ENCODE measurements at places on chromosomes 12 and 14.

DNA sequence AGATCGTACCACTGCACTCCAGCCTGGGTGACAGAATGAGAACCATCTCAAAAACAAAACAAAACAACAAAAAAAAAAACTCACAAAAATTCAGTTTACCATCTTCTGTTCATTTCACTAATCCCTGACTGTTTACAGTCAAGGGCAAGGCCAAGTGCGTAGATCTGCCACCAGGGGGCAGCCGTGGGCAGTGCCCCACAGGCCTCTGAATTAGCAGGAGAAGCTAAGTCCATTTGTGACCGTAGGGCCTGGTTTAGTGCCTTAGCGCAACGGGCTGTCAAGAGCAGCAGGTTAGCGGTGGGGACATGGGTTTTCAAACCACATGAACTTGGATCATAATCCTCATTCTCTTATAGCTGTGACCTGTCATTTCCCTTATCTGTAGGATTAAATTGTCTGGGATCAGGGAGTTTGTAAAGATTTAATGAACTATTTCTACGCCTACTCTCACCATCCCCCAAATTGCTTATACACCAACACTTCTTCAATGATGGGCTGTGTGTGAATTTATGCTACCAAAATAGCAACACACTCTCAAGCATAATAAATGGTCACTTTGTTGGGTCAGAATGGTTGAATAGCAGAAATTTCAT, 49.0 kb downstream of the KCTD10 start:
- peak; percentile 72 for DNase-seq

GRCh38 chr14:23702656-23703426, 66.7 kb downstream of the DHRS2 start:
- no peak for DNase-seq

GRCh38 chr12:92488735-92489134, 214.1 kb upstream of the PLEKHG7 start:
- DNase-seq: no peak

DNA sequence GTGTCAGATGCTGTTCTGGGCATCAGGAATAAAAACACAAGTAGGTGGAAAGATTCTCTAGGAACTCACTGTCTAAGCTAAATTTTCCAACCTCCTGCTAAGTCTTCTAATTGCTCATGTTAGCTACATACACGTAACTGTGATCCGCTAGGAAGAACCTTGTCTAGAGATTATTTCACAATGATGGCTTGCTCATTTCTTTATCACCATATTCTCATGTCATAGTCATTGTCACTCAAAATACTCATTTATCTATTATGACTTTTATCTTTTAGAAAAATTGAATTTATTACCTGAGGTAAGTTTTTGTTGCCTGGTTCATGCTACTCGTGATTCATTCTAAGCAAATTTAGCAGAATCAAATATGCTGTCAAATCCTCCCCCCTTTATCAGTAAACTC, 1402.4 kb upstream of the FLRT2 start:
- DNase-seq: no peak

GRCh38 chr12:77166696-77167095, 101.3 kb upstream of the E2F7 start:
- DNase-seq: peak; percentile 24

- no peak for DNase-seq
Observed at GRCh38 chr14:104140213-104140462, 1.8 kb downstream of the KIF26A start.

DNA sequence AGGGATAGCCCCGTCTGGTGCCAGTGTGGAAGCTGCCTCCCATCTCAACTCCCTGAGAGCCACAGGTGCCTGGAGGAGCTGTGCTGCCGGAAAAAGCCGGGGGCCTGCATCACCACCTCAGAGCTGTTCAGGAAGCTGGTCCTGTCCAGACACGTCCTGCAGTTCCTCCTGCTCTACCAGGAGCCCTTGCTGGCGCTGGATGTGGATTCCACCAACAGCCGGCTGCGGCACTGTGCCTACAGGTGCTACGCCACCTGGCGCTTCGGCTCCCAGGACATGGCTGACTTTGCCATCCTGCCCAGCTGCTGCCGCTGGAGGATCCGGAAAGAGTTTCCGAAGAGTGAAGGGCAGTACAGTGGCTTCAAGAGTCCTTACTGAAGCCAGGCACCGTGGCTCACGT, 25.5 kb upstream of the P2RX4 start:
- DNase-seq: no peak

DNA sequence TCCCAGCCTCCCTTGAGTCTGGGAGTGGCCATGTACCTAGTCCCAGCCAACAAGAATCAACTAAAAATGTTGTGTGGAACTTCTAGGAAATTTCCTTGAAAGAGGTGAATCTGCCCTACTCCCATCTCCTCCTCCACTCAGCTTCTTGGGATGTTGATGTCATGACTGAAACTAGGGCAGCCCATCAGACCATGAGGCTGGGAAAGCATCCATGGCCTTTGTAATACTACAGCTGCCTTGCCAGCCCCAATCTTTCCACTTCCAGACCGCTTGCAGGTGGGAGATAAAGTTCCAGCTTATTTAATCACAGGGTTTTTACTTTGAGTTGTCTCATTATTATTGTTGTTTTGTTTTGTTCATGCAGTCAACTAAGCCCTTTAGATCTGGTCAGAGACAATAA, 170.3 kb upstream of the LMNTD1 start:
- no peak for DNase-seq

DNA sequence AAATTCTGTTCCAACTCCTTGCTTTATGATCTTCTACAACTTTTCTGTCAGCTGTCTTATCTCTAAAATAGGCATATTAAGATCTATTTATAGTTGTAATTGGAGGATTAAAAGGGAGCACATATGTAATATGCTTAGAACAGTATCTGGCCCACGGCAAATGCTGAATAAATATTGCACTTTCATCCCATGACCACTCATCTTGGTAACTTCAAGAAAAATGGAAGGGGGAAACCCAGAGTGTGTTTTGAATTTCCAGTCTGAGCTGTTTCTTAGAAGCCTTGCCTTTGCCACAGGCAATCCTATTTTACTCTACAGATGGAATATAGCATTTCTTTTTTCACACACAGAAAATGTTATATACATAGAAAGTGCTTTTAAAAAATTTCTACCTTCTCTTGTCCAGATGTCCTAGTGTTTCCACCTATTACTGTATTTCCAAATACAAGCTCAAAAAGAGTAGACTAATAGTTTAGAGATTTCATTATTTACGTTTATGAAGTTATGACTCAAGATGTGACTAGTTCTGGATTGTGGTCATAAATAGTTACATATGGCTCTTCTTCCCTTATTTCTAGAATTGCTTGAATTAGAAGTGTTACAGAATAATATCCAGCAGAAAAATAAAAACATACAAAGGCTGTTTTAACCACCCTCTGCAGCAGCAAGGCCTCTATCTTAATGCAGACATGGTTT, 6.2 kb upstream of the STXBP6 start:
- peak; percentile 35 for DNase-seq

GRCh38 chr14:103521438-103521950, 1.1 kb downstream of the CKB start:
- DNase-seq: no peak

- no peak for DNase-seq
Observed at GRCh38 chr12:2683283-2684025, 111.3 kb upstream of the FKBP4 start.

GRCh38 chr12:34054938-34055337, 32.6 kb downstream of the ALG10 start:
- no peak for DNase-seq

- no peak for DNase-seq
Observed at GRCh38 chr12:63021116-63021515, 86.2 kb upstream of the PPM1H start.

GRCh38 chr14:62558451-62558850, 486.8 kb downstream of the KCNH5 start:
- DNase-seq: no peak

- peak; percentile 56 for DNase-seq
Observed at GRCh38 chr12:66111605-66112004, 18.9 kb downstream of the LLPH start.

DNA sequence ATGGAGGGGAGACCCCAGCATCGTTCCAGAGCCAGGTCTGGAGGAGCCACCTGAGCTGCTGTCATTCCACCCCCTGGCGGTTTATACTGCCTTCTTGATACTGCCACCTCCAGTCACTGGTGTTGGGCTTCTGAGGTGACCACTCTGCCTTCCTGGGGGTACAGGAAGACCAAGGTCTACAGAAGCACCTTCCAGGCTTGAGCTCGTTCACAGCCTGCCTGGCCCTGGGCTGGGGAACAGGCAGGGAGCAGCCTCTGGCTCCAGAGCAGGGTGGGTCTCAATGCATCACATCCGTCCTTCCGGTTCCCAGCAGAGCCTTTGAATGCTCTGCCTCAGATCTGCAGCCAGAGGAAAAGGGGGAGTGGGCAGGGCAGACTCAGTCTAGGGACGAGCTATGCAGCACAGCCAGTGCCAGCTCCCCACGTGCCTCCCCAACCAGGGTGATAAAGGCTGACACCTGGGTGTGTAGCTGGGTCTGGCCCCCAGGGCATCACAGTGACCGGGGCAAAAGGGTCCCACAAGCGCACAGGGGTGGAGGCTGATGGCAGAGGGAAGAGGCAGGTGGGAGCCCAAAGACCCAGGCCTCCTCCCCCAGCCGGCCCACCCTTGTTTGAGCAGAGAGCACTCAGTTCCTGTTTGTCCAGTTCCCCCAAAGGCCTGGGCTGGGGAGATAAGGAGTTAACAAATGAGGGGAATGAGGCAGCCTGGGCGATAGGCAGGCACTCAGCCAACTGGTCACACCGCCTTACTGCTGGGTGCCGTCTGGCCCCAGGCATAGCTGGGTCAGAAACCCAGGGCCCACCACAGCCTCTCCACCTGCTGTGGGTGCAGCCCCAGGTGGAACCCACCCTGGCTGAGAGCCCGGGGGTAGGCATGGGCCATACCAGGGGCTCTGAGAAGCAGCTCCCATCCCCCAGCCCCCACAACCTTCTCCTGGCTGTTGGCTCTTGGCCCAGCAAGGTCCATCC, 17.1 kb downstream of the DEGS2 start:
- no peak for DNase-seq

DNA sequence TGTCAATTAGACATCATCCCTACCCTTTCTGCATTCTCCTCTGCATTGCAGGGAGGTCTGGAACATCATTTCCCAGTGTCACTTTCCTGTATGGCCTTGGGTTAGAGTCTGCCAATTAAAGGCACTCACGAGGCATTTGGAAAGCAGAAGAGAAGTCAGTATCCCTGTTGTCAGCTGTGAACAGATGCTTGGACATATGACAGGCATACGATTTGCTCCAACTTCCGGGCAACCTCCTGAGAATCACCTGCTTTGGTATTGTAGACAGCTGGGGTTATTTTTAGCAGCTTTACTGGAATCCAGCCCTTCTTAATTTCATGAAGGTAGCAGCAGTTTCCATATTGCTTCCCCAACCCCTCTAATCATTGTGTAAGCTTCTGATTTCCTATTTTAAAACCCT, 88.7 kb upstream of the DHRS4 start:
- no peak for DNase-seq

DNA sequence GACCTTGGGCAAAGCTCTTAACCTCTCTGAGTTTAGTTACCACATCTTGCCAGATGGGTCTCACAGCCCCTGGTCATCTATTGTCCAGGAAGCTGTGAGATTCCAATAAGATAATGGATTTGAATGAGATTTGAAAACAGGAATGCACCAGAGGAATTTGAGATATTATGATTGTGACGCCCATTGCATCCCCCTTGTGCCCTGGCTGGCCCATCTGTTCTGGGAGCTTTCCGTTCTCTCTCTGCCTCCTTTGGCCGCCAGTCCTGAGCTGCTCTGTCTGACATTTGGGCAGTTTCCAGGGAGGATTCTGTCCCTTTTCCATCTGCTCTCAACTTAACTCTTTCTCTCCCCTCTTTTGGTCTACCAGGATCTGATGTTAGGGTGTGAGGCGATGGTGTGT, 24.6 kb downstream of the SRRM4 start:
- no peak for DNase-seq

DNA sequence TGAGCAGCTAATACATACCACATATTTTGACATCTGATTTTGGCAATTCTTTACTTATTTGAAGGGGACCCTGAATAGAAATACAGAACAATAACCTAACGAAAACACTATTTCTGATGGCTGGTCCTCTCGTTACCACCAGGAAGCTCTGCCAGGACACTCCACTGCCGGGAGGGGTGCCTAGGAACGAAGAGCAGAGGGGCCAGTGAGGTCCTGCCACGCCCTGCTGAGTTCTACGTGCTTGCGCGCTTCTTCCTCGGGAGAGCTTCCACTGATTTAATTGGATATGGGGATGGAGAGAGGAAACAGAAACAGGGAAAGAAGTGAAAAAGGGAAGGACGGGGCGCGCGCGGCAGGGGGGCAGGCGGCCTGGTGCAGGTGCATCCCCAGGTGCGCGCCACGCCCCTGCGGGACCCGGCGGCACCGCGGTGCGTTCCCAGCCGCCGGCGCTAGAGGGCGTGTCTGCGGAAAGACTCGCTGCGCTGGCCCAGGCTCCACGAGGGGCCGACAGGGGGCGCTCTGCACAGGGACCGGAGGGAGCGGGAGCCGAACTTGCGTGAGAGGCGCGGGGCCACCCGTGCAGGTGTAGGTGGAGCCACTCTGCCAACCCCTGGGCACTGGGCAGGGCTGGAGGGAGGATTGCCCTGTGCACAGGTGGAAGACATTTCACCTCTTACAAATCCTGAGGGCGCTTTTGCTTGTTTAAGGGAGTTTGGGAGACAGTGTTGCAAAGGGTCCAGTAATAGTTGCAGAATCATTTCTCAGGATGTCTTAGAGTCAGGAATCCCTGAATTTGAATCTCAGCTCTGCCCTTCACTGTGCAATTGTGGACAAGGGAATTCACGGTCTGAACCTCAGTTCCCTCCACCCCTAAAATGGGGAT, 986.3 kb upstream of the TMEM132C start:
- no peak for DNase-seq

DNA sequence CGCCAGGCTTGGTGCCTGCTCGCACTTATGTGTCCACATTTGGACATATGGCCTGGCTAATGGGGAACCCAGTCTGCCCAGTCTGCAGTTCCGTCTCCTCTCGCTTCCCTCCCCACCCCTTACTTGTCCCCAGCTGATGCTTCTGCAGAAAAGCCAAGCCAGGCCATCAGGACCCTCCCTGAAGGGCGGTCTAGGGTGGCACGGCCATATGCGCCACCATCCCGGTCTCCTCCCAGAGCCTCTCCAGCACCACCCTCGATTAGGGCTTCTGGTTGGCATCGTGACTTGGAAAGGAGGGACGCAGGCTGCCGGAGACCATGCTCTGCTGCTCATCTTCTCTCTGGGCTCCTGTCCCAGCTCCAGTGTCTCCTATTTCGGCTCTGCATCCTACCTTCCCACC, 54.6 kb downstream of the CALM1 start:
- no peak for DNase-seq

DNA sequence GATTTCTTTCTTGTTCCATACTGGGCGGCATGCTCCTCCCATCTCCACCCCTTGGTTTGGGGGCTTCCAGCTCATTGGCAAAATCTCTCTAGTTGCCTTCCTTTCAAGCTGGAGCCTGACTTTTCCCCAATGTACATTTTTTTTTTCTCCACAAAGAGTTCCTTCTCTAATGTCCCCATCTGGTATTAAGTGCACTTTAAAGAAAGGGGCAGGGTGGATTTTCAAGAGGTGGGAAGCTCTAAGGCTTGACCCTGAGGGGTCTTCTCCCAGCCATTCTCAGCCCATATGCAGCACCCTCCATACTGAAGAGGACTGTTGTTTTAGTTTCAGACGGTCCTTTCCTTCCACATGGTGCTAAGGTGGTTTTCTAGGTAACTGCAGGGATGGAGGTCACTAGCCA, 5.8 kb upstream of the PIP4K2C start:
- DNase-seq: no peak

All from foreskin fibroblast (primary cell).